SJSA1 (cell line): ENCODE measurements at places on chromosomes 3 and 15. TPM values are rescaled to one million over a fixed set of nuclear protein-coding genes. Genes with fewer than 3 reads are reported as not detected.

DNA sequence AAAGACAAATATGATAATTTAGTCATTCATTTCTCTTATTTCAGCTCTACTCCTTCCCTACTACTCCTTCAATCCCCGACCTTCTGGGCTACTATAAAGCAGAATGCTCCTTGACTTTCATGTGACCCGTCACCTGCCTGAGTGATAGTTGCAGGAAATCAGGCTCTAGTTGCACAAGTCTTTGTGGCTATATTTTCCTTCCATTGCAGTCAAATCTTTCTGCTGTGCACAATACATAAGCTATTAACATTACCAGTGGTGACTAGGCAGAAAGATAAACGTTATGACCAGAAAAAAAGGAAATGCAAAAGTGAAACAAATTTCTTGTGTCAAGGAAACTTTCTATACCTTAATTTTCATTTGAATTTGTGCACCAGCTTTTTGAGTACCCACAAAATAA, 2.3 kb downstream of the SUCNR1 start:
- no peak for DNase-seq
- H3K4me1 ChIP-seq: peaks cover 10% of the 10 kb centered on the region
- H3K27me3 ChIP-seq: no peaks in the 10 kb centered on the region
- no peak overlapping the region for H3K27ac ChIP-seq
- H3K4me3 ChIP-seq: no peak overlapping the region

DNA sequence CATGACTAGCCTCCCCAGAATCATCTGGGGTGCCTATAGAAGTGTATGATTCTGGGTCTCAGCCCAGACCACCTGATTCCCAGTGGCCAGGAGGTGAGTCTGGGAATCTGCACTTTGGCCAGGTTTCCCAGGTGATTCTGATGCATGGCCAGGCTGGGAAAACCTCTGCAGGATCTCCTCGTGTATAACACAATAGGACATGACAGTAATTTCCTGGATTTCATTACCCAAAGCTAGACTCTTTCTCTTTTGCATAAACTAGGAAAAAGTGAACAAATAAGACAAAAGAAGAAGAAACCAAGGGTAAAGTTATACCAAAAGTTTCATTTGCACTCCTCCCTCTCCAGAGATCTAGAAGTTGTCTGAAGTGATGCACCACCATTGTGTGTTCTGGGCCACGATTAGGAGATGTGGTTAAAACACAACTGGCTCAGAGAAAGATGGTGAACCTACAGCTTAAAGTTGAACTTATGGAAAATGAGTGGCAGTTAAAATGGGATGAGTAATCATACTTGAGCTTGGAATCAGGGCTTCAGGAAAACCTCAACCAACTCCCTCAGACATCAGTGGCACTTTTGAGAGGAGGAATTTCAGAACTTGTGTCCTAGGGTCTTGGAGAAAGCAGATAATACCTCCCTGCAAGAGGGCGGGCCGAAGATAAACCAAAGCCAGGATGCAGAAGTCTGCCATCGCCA, 109.2 kb upstream of the LRTM1 start:
- H3K4me1 ChIP-seq: no peaks in the 10 kb centered on the region
- no peaks in the 10 kb centered on the region for H3K36me3 ChIP-seq
- no peaks in the 10 kb centered on the region for H3K27me3 ChIP-seq
- no peak overlapping the region for H3K4me3 ChIP-seq
- H3K27ac ChIP-seq: no peak overlapping the region

DNA sequence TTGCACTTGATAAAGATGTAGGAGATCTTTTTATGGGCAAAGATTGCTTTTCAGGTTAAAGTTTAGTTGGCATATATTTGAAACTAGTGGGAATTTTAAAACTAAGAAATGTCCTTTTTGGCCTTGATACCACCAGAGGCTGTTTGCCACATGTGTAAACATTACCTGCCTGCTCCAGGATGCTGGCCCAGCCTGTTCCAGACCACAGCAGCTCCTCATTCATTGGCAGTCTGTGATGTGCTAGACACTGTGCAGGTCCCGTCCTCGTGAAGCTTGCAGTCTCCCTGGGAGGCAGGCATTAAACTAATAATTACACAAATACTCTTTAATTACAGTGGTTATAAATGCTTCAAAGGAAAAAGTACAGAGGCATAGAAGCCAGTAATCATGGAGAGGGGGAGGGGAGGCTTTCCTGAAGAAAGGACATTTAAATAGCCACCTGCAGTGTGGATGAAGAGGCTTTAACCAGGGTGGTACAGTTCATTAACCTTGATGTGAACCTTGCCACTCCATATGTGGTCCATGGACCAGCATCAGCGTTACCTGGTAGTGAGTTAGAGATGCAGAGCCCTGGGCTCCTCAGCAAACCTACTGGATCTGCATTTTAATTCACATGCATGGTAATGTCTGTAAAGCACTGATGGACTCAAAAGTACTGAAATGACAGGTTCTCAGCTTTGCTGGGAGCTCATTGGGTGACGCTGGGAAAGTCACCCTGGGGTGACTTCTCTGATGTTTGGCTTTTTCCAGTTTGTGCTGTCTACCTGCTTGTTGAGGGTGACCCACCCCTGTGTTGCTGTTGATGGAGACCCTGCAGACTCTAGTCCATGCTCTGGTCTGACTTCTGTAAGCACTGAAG, 5.3 kb downstream of the ZNF710 start:
- no peak overlapping the region for H3K27ac ChIP-seq
- DNase-seq: no peak
- H3K27me3 ChIP-seq: no peaks in the 10 kb centered on the region
- peaks cover 15% of the 10 kb centered on the region; the same call in 1 of the 2 replicates for H3K4me1 ChIP-seq
- no peak overlapping the region for H3K4me3 ChIP-seq

- H3K27ac ChIP-seq: no peak overlapping the region
- H3K36me3 ChIP-seq: no peaks in the 10 kb centered on the region
- H3K27me3 ChIP-seq: no peaks in the 10 kb centered on the region
- H3K4me3 ChIP-seq: no peak overlapping the region
These were observed 57.5 kb downstream of the ATP8B4 start for GRCh38 chr15:50061503-50061902.

The XIRP1 gene
- total RNA-seq: 0.69 and 1.9 TPM in 2 replicates

The KCNMB2 gene
- total RNA-seq: not detected in 2 replicates

The APH1B gene
- total RNA-seq: 24.1 and 26.8 TPM in 2 replicates
